Left renal pelvis (tissue), 4 donors: ENCODE measurements at places on chromosomes 5 and 9.

- no peak for DNase-seq
Measured at GRCh38 chr5:34841816-34842215, 2.9 kb downstream of the TTC23L start.

- no peak for DNase-seq
Measured at GRCh38 chr9:81314490-81314889, 374.9 kb downstream of the TLE1 start.

DNA sequence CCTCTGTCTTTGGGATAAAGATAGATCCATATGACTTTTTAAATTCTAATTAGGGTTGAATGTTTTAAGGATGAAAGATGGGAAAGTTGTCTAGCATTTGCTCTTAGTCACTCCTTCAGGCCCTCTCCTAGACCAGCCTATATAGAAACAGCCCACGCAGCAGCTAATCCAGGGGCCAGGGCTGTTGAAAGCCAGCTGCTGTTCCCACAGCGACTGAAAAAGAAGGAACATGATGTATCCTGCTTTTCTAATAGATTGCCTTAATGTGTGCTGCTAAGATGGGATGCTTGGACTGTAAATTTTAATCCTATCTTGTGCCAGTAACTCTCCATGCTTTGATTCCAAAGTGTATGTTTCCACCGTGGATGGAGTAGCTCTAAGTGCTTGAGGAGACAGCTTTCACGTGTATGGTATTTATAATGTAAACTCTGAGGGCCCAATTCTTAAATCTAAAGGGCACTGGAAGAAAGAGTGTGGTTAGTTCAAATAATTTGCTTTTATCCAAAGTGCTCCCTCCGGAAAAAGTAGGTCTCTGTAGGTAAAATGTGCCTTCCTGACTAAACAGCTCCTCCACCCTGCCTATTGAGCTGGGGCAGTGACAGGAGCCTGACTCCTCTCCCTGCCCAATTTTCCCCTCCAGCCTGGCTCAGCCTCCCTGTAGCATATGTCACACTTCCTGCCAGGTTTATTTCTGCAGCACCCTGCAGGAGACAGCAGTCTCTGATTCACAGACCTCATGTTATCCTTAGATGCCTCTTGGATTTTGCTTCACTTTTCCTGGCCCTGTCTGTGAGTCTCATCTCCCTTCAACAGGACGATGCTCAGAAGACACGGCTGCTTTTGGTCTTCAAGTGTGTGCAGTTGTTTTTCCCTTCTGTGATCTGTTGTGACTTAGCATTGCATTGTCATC is 33.2 kb downstream of the SLC36A1 start:
- no peak for DNase-seq

GRCh38 chr9:121182101-121182836 is 19.4 kb downstream of the RAB14 start:
- DNase-seq = no peak

- no peak for DNase-seq
Measured at GRCh38 chr9:87581513-87581912, 83.8 kb downstream of the DAPK1 start.

GRCh38 chr9:74804018-74804385 is 83.7 kb downstream of the TRPM6 start:
- no peak for DNase-seq

GRCh38 chr5:516338-516925 is 7.8 kb downstream of the SLC9A3 start:
- DNase-seq = no peak

GRCh38 chr5:133509742-133510079 is 102.6 kb downstream of the FSTL4 start:
- DNase-seq = no peak

- no peak for DNase-seq
Measured at GRCh38 chr9:71796100-71796767, 27.9 kb upstream of the CEMIP2 start.

- DNase-seq = no peak
Measured at GRCh38 chr5:120507800-120508463, 43.8 kb downstream of the PRR16 start.

- no peak for DNase-seq
Measured at GRCh38 chr9:30673132-30673531, 1711.3 kb upstream of the ACO1 start.

DNA sequence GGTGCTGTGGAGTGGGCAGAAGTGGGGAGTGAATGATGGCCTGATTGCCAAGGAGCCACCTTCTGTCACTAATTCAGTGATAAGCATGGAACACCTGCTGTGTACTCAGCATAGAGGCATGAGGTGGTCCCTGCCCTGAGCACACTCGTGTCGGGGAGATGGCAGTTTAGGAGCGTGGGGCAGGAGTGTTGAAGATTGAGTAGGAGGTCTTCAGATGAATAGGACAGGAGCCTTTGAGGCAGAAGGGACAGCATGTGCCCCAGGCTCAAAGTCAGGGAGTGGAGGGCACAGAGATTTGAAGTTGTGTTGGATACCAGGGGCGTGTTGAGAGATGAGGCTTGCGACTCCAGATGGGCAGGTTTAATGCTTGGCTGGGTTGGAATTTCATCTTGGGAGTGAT is 55.0 kb downstream of the ZNF618 start:
- no peak for DNase-seq

DNA sequence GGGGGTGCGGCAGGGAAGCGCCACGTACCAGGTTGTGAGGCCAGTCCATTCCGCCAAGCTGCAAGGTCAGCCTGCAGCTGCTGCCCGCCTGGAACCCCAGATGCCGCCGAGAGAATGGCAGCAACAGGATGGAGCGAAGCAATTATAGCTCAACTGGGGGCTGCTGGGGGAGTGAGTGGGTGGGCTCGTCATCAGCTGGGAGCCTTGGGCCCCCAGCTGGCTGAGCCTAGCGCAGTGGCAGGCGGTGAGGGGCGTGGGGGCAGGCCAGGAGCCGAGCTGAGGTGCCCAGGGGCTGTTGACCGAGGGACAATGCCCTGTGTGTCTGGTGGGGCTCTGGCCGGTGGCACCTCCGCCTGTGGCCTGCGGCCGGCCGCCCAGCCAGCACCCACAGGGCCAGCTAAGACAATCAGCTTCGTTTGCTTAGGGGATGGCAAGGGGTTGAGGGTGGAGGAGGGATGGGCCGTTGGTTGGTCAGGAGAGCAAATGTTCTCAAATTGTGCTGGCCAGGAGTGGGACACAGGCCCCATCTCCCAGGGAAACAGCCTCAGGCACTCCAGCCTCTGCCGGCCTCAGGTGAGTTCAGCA is at the start of gene IL17B:
TSS of gene IL17B (minus strand) at position 116 of the 585 bp plus-strand sequence. CDS start at position 49, 67 bp downstream.
- no peak for DNase-seq

- no peak for DNase-seq
Measured at GRCh38 chr9:124440786-124441185, 9.5 kb upstream of the ADGRD2 start.

- no peak for DNase-seq
Measured at GRCh38 chr5:74452856-74453255, 187.7 kb downstream of the ENC1 start.

- no peak for DNase-seq
Measured at GRCh38 chr9:20568400-20568799, 53.9 kb downstream of the MLLT3 start.

GRCh38 chr5:61228691-61229280 is 66.5 kb upstream of the SMIM15 start:
- DNase-seq = no peak

DNA sequence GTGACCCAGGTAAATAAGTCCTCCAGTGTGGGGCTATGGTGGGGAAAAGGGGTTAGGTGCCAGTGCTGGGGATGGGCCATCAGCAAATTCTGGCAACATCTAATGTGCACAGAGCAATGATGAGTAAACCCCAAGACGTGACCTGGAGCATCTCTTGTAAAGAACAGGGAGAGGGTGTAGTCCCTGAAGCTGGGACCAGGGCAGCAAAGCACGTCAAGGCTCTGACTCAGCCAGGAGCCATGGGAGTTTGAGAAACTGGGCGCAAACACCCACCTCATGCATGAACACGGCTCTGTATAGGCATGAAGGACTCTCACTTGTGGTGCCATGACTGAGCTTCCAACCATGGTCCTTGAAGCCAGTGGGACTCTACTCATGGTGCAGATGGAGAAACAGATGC is 51.8 kb downstream of the DUSP1 start:
- no peak for DNase-seq

- no peak for DNase-seq
Measured at GRCh38 chr5:179803651-179804554, 2.8 kb downstream of the MGAT4B start.

GRCh38 chr5:55575815-55576583 is 41.2 kb upstream of the PLPP1 start:
- DNase-seq = no peak

DNA sequence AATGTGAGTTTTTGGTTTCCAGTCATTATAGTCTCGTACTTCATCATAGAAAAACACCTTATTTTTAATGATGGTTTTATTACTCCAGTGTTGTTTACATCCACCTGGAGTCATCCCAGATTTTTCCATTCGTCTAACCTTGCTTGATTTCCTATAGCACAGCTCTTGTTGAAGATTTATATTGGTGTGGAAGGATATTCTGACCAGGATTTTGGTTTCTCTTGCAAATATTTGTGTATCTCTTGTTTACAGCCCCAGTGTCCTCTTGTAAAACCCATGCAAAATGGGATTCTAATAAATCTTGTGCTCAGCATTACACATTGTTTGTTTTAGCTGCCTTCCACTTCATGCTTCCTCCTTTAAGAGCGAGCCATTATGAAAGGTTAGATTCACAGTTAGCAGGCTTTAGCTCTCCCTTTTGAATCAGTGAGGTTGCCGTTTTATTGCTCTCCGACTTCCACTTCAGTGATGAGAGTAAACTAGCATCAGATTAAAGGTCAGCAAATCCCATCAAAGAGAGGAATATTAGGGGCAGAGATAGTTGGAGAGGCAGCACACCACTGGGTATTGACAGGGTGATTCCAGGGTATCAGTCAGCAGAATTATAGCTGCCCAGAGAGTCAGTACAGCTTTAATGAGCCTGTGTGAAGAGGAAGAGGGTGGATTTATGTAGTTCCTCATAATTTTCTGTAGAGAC is 157.1 kb downstream of the PBX3 start:
- DNase-seq = no peak

DNA sequence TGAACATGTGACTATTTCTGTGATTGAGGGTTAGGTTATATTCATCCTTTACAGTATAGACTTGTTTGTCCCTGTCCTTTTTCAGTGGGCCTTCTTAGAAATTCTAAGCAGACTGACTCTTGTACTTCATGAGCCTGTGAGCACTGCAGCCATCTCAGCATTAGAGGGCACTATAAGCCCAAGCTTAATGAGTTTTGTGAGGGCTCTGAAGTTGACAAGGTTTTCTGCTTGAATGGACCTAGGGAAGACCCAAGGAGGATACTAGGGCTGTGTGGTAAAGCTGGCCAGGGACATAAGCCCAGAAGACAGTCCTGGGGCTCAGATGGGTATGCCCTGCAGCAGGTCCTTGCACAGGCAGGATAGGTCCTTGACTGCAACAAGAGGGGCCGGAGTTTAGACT is 126.5 kb downstream of the MRPS30 start:
- DNase-seq = no peak

DNA sequence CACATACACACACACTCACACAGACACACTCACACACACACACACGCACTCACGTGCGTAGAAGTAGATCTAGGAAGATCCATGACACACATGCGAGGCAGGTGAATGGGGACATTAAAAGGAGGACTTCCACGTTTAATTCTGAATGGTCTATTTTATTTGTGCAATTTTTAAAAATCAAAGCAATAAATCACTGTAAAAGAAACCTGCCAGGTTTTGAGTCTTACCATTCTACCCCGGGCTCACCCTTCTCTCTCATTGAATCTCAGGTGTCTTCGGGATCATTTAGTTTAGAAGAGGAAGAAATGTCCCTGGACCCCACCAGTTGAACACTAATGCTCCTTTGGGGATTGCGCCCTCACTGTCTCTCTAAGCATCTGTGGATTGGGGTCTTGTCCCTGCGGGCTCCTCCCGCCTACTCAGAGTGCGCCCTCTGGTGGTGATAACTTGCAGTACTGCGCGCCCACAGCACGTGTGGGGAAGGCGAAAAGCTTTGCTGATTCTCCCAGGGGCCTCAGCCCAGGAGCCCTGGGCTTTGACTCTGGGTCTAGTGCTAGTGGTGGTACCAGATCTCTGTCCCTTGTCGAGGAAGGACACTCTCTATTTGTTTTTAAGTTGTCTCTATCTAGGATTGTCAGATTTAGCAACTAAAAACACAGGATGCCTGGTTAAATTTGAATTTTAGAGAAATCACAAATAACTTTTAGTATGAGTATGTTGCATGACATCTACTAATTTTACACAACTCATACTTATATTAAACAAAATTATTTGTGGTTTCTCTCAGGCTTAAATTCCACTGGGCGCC is 34.8 kb downstream of the BOD1 start:
- no peak for DNase-seq

DNA sequence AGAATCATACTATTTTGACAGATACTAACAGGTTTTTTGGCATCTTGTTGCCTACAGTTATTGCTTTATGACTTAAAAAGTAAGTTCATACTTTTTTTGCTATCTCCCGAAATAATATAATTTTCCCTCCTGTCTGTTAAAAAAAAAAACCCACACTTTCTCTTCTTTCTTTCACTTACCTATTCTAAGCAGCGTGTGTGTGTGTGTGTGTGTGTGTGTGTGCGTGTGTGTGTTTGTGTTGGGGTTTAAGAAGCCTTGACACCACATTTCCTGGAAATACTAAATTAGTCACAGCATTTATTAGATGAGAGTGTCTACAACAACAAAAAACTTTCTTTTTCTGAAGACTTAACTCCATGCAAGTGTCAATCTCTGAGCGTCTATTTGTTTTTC is 12.4 kb downstream of the TNFAIP8 start:
- DNase-seq = no peak

DNA sequence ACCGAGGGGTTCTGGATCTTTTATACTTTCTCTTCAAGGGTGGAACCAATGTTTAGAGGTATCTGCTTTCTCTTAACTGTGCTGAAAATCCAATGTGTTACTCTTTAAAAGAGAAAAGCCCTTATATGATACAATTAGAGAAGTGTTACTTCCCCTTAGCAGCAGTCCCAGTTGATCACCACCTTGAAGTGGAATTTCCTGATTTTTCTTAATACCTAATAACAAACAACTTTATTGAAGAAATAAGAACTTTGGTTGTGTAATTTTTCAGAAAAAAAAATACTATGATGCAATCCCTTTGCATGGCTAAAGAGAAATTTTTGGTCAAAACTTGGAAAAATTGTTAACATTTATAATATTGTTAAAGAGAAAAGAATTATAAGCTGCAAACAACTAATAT is 24.7 kb downstream of the SLC1A3 start:
- no peak for DNase-seq

- DNase-seq = no peak
Measured at GRCh38 chr5:154837009-154837901, 13.1 kb downstream of the FAXDC2 start.

GRCh38 chr9:69898714-69899209 is 78.1 kb downstream of the CFAP95 start:
- DNase-seq = no peak

GRCh38 chr5:174767670-174768069 is 43.3 kb downstream of the MSX2 start:
- DNase-seq = no peak

DNA sequence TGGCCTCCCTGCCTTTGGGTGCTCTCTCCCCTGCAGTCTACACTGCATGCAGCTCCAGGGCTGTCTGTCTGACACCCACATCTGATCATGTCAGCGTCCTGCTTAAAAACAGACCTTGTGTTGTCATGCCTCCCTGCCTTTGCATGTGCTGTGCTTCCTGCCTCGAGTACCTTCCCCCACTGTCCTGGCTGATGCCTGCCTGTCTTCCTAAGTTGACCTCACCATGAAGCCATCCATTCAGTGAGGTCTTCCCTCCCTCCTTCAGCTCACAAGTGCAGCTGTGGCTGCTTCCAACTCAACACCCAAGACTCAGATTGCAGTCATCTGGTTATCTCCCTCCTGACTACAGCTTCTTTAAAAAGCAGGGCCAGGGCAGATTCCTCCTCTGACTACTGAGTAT is 5.5 kb downstream of the ANGPTL2 start:
- DNase-seq = no peak
